AG09319 (cell line): ENCODE measurements at places on chromosomes 2 and 18.

DNA sequence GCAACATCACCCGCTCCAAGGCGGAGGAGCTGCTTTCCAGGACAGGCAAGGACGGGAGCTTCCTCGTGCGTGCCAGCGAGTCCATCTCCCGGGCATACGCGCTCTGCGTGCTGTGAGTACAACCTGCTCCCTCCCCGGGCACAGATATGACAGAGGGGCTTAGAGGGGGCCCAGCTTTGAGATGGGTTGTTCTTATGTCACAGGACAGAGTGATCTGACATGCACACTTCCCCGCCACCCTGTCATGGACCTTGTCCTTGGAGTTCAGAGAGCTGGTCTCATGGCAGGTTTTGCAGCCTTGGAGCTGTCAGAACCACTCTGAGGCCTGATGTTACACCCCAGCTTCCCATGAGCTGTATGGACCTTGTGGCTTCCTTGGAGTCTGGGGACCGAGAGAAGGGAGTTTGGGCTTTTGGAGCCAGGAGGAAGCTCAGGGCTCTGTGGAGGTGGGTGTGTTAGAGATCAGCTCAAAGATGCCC lies 398 bp downstream of the INPP5D start:
- no peak for DNase-seq

GRCh38 chr2:23703583-23704385 lies 223.1 kb downstream of the ATAD2B start:
- no peak for DNase-seq

DNA sequence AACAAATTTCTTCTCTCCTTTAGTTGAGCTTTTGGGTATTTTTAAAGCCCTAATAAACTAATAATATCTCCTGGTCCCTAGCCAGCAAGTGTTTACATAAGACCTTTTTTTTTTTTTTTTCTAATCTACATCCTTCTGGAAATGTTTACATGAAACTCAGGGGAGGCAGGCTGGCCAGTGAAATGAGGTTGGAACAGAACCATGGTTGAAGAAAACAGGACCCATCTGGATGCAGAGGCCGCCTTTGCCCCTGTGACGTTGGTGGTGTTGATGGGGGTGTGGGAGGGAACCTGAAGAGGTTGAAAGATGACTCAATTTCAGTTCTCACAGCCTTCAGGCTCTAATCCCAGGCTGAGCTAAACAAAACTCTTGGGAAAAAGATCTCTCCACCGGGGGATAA lies 118.5 kb downstream of the NRP2 start:
- DNase-seq = peak; percentile 48

GRCh38 chr2:73968357-73968937 lies 16.3 kb upstream of the TET3 start:
- DNase-seq = no peak

- peak; percentile 39 for DNase-seq
Observed at GRCh38 chr2:28129955-28130695, 239.6 kb downstream of the BABAM2 start.

- DNase-seq = no peak
Observed at GRCh38 chr2:240238786-240239185, 98.3 kb upstream of the OTOS start.

GRCh38 chr2:170493426-170494097 lies 221.6 kb upstream of the SP5 start:
- DNase-seq = no peak

DNA sequence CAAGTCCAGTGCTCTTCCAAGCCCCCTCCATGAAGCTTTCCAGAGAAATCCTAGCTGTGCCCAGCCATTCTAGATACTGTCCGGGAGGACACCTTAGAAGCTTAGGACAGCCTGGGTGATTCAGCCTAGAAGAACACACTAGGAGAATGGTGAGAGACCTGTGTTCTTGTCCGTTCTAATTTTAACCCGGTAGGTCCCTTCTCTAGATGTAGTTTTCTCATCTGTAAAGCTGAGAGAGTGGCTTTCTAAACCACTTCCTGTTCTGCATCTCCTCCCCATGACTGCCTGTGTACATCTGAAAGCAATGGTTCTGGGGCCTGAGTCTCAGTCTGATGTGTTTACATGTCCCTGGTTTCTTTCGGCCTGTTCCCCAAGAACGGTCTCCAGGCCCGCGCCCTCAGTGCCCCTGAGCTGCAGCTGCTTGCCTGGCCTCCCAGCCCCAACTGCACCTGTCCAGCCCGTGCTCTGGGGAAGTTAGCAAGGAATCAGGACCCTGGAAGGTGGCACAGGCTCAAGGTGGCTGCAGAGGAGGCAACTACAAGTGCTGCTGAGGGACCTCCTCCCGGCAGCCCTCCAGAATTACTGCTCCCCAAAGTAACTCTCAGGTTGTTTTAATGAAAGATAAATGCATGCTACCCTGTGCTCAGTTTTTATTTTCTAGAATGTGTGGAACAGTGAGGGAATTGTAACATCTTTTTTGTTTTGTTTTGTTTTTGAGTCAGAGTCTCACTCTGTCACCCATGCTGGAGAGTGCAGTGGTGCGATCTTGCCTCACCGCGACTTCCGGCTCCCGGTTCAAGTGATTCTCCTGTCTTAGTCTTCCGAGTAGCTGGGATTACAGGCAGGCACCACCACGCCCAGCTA lies 105.9 kb downstream of the LBH start:
- no peak for DNase-seq

DNA sequence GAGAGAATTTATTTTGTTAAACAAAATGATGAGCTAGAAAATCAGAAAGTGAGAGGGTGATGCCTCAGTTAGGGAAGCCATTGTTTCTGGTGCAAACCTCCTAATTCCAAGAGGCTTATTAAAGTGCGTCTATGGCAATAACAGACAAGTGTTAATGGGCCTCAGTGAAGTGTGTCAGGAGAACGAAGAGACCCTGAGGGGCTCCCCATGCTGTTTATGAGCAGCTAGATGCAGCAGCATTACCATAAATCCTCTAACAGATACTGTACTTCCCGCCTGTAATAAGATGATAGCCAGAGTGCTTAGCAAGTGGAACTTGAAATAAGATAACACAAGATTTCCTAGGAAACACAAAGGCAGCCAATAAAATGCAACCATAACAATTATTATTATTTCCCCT lies 157.4 kb downstream of the MYT1L start:
- DNase-seq = no peak

GRCh38 chr2:160175169-160176134 lies 24.6 kb downstream of the ITGB6 start:
- no peak for DNase-seq

DNA sequence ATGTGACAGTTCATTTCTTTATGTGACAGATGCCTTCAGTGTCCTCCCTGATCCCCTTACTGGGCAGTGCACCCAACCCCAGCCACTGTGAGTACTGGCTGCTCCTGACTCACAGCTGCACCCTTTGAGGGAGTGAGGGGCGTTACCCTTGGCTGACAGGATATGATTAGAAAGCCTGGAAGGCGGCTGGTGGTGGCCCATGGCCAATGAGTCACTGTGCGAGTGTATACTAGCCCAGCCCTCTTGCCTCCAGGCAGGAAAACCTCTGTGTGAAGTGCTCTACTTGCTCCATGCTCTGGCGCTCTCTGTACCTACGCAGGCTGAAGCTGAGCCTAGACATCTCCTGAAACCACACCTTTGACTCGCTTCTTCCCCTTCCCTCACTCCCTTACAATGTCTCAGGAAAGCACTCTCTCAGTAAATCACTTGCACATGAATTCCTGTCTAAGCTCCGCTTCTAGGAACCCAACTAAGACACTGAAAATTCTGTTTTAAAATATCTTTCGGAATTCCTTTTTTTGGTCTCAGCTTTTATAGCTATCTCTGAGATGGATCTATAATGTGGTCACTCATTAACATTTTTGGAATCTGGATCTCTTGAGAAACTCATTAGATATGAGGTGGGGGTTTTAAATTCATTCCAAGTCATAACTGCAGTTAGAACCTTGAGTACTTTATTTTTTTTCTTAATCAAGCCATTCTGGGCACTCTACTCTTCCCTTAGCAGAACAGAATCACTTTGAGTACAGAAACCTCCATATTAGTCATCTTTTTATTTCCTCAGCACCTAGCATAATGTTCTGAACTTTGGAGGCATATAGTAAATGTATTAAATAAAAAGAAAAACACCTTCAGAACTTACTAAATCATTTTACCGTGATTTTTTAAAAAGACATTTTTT lies 25.3 kb upstream of the STAM2 start:
- DNase-seq = peak; percentile 78

- no peak for DNase-seq
Observed at GRCh38 chr2:127195140-127196074, 24.7 kb downstream of the CYP27C1 start.

DNA sequence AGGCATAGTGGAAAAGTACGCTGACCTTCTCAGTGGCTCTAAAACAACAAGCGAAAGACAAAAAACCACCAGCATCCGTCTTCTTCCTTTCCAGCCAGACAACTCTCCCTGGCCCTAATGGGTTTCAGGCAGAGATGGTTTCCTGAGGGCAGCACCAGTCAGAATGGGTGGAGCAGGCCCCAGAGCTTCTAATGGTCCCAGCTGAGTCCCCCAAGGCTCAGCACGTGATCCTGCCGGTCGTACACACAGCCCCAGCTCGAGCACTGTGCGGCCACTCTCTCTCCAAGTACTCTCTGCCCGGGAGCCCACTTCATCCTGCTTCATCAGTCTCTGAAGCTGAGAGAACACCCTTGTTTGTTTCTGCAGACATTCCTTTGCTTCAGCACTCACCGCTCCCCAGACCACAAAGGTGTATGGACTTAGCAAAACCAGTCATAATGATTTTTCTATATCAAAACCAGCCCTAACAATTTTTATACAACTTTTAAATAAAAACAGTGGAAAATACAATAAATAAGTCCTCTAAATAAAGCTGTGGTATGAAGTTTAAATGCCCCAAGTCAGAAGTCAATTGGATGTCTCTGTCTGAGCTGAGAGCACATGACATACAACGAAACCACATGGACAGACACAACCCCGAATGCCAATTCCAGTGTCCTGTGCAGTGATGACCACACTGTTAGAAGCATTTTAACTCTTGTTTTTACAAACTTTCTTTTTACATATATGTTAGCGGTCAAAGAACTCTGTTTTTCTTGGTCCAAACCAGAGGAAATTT lies 63.9 kb downstream of the PARD6G start:
- no peak for DNase-seq

- no peak for DNase-seq
Observed at GRCh38 chr2:172843266-172843582, 107.6 kb downstream of the RAPGEF4 start.

DNA sequence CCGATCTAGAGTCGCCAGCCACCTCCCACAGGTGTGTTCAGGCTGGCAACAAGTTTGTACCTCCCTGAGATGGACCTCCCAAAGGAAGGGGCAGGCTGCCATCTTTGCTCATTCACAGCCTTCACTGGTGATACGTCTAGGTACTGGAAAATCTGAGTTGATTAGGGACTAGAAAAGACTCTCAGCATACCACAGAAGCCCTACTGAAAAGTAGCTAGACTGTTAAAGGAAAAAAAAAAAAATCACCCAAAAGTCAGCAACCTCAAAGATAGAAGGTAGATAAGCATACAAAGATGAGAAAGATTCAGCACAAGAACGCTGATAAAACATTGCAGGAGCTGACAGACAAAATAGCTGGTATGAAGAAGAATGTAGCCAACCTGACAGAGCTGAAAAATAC lies 128.6 kb upstream of the WDR75 start:
- DNase-seq = no peak

GRCh38 chr18:35278085-35278484 lies 11.9 kb downstream of the ZSCAN30 start:
- no peak for DNase-seq

GRCh38 chr18:63040788-63041410 lies 278.7 kb downstream of the BCL2 start:
- DNase-seq = no peak

- no peak for DNase-seq
Observed at GRCh38 chr2:124121760-124122275, 96.7 kb downstream of the CNTNAP5 start.

GRCh38 chr2:241894056-241894641 lies 24.6 kb downstream of the RTP5 start:
- no peak for DNase-seq

DNA sequence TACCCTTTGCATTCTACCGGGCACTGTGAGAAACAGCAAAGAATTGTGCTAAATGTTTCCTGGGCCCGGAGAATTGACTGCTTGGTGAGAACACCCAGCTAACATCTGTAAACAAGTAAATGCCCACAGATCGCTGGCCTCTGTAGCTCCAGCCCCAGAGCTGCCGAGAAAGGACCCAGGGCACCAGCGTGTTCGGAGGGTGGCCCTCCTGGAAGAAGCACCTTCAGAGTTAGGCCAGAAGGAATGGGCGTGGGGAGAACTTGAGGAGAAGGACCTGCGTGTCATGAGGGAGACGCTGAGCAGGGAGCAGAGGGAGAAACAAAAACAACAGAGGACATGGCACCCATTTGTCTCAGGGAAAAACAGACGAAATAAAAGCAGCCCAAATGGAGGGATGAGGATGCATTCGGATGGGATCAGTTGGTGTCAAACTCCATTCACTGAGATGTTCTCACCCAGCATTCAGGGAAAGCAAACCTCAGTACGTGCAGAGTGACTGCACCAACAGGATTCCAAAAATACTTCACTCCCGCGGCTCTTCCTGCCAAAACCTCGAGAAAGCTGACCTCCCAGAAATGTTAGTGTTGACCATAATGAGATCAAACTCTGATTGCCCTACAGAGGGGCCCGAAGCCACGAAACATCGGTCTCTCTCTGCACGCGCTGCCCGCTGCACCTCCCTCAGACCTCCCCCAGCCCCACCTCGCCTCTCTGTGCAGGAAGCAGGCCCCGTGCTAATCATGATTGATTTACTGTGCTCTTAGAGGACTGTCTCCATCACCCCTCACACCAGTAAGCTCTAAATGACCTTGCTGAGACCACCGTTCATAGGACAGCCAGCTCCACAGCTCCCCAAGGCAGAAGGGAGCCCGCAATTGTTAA lies 376.3 kb upstream of the SALL3 start:
- no peak for DNase-seq

GRCh38 chr2:46942143-46942526 lies 26.5 kb upstream of the MCFD2 start:
- no peak for DNase-seq

GRCh38 chr2:224360801-224361251 lies 41.1 kb downstream of the FAM124B start:
- no peak for DNase-seq

DNA sequence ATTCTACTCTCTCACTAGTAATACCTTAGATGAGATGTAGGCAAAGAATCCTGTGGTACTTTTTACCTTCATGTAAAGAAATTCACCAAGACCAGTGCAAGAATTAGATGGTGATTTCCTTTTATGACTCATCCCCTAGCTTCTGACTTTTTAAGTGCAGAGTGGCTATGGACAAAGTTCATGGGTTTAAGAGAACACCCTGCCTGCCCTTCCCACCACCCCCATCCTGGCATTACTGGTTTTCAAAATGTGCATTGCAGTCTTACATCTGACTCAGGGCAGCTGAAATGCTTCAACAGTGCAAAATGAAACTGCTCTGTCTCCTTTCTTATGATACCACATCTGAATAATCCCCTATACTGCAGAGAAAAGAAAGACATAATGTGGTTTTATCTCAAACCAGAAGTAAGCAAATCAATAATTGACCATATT lies 22.6 kb downstream of the MAIP1 start:
- DNase-seq = peak; percentile 41

DNA sequence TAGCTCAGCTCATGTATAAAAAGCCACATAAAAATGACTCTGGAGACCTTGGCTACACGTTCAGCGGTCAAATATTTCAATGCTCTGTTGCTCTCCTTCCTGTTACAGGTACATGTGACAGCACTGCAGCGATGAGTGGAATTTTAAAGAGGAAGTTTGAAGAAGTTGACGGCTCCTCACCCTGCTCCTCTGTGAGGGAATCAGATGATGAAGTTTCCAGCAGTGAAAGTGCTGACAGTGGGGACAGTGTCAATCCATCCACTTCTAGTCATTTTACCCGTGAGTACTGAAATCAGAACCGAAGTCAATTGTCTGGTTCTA lies 125.4 kb downstream of the CSRNP3 start:
- no peak for DNase-seq

- no peak for DNase-seq
Observed at GRCh38 chr2:121196849-121197155, 88.2 kb downstream of the TFCP2L1 start.
